ENCODE measurements at places on chromosomes 2 and 18. TPM values are rescaled to one million over a fixed set of nuclear protein-coding genes. Genes with fewer than 3 reads are reported as not detected.

The CCDC102B gene
- total RNA-seq = 0.20 TPM

The CD302 gene
- 1.3 TPM for total RNA-seq

The MYOM1 gene
- 0.07 TPM for total RNA-seq

The RAB17 gene
- 0.75 TPM for total RNA-seq

The HOXD3 gene
- total RNA-seq = 0.32 TPM

The RGPD3 gene
- total RNA-seq = 0.14 TPM

The SAG gene
- not detected for total RNA-seq

The NTSR2 gene
- total RNA-seq = not detected

The RBM43 gene
- total RNA-seq = 1.3 TPM

The GULP1 gene
- 11.3 TPM for total RNA-seq

The MIB1 gene
- 38.4 TPM for total RNA-seq

The GALNT14 gene
- total RNA-seq = 42.0 TPM

The THOC1 gene
- 32.3 TPM for total RNA-seq

The UGT1A6 gene
- 14.0 TPM for total RNA-seq

The ERMN gene
- total RNA-seq = not detected

The DGKD gene
- 7.5 TPM for total RNA-seq

The RIT2 gene
- total RNA-seq = not detected

The CFC1 gene
- total RNA-seq = not detected

The SMYD1 gene
- total RNA-seq = not detected

The CD226 gene
- 0.75 TPM for total RNA-seq

The SULT1C2 gene
- total RNA-seq = not detected

The CCDC150 gene
- total RNA-seq = 5.5 TPM

The OSR1 gene
- total RNA-seq = 0.18 TPM

The MC2R gene
- total RNA-seq = not detected

The SGO2 gene
- total RNA-seq = 21.6 TPM

The CCDC142 gene
- 9.4 TPM for total RNA-seq

The INPP4A gene
- total RNA-seq = 13.1 TPM

The CDH20 gene
- total RNA-seq = not detected

The MAP3K19 gene
- total RNA-seq = not detected

The GPR39 gene
- 10.5 TPM for total RNA-seq

The ACADL gene
- total RNA-seq = not detected

The NPAS2 gene
- total RNA-seq = 14.6 TPM

The ROCK2 gene
- 31.2 TPM for total RNA-seq
